ENCODE measurements at places on chromosomes 12 and 14.
A peak's percentile ranks its signal among the peaks of the same experiment; 100 is the strongest.

DNA sequence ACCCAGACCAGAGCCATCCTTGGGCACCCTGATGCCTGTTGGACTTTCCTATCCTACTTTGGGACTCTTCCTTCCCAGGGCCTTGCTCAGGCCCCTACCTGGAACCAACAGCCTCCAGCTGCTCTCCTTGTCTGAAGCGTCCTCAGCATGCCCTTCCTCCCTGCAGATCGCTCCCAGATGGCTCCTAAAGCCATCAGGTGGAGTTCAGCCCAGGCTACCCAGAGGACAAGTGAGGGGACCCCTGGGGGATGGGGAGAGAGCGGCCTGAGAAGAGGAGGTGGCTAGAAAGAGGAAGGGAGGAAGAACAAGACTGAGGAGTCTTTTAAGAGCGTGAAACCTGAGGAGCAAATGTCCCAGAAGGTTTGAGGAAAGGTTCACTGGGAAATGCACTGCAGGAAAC, 236.6 kb downstream of the ZFP36L1 start:
- DNase-seq, result no peak

- no peak for DNase-seq
These were observed 1185.9 kb upstream of the TMEM132C start for GRCh38 chr12:127081058-127081457.

- no peak for DNase-seq
These were observed 1133.2 kb upstream of the TMEM132C start for GRCh38 chr12:127133675-127134335.

GRCh38 chr12:59675461-59675860, 79.6 kb downstream of the SLC16A7 start:
- no peak for DNase-seq

DNA sequence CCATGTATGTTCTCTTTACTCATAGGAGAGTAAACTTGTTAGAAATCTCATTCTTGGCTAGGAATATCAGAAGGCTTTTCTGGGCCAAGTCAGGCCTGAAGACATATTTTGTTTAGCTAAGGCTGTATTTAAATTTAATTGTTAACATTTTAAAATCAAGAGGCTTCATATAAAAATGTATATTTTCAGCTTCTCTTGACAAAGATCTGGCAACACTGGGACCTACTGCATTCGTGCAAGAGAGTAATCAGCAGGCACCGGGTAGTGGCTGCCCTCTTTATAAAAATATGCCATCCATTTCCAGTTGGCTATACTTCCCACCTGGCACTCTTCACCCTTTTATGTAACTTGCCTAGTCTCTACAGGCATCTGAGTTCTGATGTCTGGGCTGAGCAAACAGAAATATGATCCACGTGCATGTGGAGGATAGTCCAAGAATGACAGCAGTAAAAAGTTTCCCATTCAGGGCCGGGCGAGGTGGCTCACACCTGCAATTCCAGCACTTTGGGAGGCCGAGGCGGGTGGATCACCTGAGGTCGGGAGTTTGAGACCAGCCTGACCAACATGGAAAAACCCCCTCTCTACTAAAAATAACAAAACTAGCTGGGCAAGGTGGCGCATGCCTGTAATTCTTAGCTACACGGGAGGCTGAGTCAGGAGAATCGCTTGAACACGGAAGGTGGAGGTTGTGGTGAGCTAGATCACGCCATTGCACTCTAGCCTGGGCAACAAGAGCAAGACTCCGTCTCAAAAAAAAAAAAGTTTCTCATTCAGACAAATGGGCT, 2.0 kb upstream of the SOS2 start:
- DNase-seq, result peak; percentile 20

- no peak for DNase-seq
These were observed 2.5 kb downstream of the SSPN start for GRCh38 chr12:26197832-26198231.

GRCh38 chr14:64656986-64657385, 47.2 kb upstream of the PLEKHG3 start:
- DNase-seq, result no peak

DNA sequence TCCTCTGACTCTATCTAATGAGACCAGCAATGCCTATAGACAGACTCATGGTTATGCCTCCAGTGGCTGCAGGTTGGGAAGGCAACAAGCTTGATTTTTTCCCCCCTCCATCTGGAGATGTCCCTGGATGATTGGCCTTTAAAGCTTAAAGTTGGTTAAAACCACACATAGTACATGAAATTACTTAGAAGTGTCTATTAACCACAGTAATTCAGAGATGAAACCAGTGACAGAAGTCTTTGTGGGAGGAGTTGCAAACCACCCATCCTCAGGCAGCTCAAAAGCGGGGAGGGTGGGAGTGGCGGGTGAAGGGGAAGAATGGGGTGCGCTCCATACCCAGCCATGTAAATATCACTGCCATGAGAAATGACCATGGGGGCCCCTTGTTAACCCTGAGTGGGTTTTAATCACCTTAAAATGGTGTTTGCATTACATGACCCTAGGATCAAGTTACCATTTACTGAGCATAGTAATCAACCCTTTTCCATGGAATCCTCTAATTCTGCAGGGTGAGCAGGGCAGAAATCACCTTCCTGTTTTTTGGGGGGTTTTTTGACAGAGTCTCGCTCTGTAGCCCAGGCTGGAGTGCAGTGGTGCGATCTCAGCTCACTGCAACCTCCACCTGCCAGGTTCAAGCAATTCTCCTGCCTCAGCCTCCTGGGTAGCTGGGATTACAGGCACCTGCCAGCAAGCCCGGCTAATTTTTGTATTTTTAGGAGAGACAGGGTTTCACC, 133.5 kb downstream of the FOXN3 start:
- peak; percentile 43 for DNase-seq

- DNase-seq, result no peak
These were observed 3.8 kb upstream of the TRHDE start for GRCh38 chr12:72268386-72268785.

DNA sequence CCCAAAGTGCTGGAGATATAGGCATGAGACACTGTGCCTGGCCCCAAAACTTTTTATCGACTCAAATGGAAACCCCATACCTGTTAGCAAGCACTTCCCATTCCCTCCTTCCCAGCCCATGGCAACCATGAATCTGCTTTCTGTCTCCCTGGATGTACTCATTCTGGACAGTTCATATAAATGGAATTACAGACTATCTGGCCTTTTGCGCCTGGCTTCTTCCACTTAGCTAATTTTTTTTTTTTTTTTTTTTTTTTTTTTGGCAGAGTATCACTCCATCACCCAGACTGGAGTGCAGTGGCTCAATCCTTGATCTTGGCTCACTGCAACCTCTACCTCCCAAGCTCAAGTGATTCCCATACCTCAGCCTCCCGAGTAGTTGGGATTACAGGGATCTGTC, 134.5 kb upstream of the MED13L start:
- DNase-seq, result no peak

DNA sequence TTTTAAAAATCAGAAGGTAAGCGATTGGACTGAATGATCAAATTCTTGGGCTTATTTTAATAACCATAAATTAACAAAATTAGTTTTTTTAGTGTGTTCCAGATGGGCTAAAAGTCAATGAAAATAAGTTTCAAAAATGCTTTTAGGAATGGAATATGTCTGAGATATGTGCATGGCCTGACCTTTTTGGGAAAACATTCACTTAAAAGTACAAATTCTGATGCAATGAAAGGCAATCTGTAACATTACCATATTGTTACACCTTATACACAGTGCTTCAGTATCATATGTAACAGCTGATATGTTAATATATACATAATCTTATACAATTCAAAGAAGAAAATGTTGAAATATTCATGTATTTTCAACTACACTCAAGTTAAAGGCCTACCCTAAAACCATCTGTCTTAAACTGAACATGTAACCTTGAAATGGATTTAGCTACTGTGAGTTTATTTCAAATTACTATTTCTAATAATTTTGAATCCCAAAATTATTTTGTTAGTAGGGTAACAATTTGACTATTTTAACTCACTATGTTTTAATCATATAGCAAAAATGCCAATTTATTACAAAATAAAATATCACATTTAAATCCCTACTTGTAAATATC, 84.8 kb downstream of the EEA1 start:
- DNase-seq, result no peak

- DNase-seq, result no peak
These were observed 118.7 kb upstream of the PTPRQ start for GRCh38 chr12:80325167-80325959.

- DNase-seq, result no peak
These were observed 501 bp upstream of the HSP90B1 start for GRCh38 chr12:103929784-103930033.

GRCh38 chr12:56087220-56087619, 7.3 kb downstream of the ERBB3 start:
- DNase-seq, result no peak

GRCh38 chr14:45246691-45247090, 6.3 kb downstream of the MIS18BP1 start:
- no peak for DNase-seq

- DNase-seq, result no peak
These were observed 91.3 kb downstream of the RPS29 start for GRCh38 chr14:49494836-49495235.

GRCh38 chr14:80681651-80682050, 259.9 kb downstream of the CEP128 start:
- DNase-seq, result no peak

- DNase-seq, result no peak
These were observed 6.1 kb downstream of the ATP2B1 start for GRCh38 chr12:89702503-89702902.

DNA sequence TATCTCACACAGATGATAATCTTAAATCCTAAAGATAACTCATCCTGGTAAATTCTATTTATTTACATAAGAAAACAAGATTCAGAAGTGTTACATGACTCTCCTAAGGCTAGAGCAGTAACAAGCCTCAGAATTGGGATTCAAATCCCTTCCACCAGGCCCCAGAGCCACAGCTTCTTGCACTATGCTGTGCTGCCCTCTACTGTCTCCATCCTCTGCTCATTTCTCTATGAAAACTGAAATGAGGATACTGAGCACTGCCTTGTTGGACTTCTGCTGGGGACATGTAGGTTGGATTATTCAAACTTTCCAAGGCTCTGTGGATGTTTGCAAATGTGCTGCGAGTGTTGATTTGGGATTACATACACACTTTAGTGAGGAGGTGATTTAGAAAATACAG, 23.5 kb upstream of the C12orf50 start:
- no peak for DNase-seq

DNA sequence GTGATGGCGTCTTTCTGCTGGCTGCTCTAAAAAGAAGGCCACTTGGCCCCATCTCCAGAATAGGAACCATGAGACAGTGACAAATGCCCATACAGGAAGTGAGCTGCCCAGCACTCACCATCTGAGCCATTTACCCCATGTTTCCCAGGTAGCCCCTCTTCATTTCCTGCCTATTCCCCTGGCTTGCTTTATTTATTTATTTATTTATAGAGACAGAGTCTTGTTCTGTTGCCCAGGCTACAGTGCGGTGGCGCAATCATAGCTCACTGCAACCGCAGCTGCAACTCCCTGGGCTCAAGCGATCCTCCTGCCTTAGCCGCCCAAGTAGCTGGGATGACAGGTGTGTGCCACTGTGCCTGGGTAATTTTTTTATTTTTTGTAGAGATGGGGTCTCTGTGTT, 71.2 kb downstream of the RIN3 start:
- DNase-seq, result no peak

DNA sequence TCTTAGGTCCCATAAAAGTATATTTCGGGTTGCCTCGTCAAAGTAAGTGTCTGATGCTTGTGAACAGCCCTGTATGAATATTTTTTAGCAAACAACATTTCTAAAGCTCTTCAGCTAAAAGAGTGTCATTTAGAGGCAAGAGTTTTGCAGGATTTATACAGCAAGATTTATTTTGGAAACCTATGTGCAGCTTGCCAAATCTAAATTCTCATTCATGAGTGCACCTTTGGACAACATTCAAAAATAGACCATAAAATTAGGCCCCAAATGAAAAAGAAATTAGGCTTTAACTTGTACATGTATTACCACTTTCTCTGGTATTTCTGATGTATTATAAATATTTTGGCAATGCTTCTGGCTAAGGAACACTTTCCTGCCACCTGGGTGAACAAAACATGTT, 224.4 kb upstream of the PDZRN4 start:
- DNase-seq, result no peak

GRCh38 chr14:96050482-96050881, 11.3 kb downstream of the C14orf132 start:
- no peak for DNase-seq

GRCh38 chr12:30874455-30875321, 51.9 kb upstream of the TSPAN11 start:
- no peak for DNase-seq

- no peak for DNase-seq
These were observed 77.9 kb upstream of the SOX5 start for GRCh38 chr12:24027352-24027751.

GRCh38 chr12:122121745-122122144, 43.2 kb downstream of the MLXIP start:
- DNase-seq, result no peak

DNA sequence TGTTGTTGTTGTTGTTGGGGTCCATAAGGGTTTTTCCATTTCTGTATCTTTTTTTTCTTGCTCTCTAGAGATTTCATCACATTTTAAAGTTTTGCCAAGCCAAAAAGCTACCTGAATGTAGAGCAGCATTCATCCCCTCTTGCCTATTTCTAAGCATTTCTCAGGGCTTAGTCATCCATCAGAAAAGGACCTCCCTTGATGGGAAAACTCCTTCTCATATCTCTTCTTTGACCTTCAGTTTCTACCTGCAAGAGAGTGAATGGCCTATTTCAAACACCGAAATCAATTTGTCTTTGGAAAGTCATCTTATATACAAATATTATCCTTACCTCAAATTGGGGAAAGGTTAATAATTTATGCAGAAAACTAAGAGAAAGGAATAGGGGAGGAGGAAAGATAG, 4.5 kb downstream of the MYBPC1 start:
- no peak for DNase-seq
